Glomerular endothelial cell (primary cell): ENCODE measurements at places on chromosomes 5 and 9. TPM values are rescaled to one million over a fixed set of nuclear protein-coding genes. Genes with fewer than 3 reads are reported as not detected.

GRCh38 chr9:96554326-96554725 lies 65.3 kb downstream of the CDC14B start:
- DNase-seq = no peak

DNA sequence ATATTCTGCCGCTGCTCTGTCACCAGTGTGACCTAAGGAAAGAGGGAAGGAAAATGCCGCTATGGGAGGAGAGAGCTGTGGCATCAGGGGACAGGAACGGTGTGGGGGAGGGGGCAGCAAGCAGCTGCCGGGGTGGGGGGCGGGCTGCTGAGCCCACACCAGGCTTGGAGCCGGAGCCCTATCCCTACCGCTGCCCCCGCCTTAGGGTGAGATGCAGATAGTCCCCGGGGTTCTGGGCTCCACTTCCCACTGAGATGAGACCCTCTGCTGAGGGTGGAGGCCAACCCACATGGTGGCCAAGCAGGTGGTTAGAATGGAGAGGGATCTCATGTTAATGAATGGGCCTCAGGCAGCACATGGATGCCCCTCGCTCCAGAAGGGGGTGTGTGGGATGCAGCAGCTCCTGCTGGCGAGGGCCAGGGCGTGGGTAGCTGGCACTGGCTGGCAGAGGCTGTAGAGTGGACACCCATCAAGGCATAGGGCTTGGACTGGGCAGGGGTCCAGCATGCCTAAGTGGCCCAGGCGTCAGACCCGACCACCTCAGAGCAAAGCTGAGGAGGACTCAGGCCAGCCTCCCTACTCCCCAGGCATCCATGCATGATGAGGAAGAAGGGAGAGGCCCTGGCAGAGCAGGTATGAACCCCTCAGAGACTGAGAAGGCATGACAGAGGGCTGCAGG lies 131.5 kb downstream of the ZNF354C start:
- DNase-seq = no peak

DNA sequence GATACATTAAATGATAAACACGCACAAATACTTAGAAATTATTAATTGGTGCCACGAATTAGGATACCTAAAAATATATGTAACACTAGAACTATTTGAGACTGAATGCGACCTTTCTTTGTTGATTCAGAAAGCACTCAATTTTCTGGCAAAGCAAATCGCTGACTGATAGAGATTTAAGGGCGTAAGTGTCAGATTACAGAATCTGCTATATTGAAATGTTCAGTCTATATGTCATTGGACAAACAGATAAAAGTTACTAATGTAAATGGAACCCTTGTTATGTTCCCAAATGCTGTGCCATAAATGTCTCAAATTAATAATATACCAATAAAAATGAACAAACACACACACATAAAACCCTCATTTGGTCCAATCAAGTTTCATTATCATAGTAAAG lies 137.9 kb downstream of the MPDZ start:
- DNase-seq = no peak

DNA sequence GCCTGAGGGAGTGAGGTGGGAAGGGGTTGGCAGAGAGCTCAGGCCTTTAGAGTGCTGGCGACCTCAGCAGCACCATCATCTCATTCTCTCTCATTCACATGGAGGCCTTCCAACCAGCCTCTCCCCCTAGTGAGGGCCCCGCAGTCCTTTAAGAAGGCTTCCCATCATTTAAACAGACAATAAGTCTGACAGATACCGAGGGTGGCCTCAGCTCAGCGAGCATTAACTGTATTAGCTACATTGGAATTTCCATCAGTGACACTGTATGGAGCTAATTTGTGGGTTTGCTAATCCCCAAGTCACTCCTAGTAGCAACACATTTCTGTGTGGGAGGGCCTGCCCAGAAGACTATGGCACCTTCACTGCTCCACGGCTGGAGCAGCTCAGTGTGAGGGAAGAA lies 75.8 kb downstream of the INSYN2B start:
- DNase-seq = no peak

- no peak for DNase-seq
Measured at GRCh38 chr5:55638051-55638450, 74.1 kb downstream of the SLC38A9 start.

GRCh38 chr5:174159327-174160114 lies 114.0 kb downstream of the NSG2 start:
- no peak for DNase-seq

- no peak for DNase-seq
Measured at GRCh38 chr9:116327701-116328405, 174.3 kb downstream of the PAPPA start.

- DNase-seq = no peak
Measured at GRCh38 chr9:79877943-79878602, 306.3 kb downstream of the TLE4 start.

DNA sequence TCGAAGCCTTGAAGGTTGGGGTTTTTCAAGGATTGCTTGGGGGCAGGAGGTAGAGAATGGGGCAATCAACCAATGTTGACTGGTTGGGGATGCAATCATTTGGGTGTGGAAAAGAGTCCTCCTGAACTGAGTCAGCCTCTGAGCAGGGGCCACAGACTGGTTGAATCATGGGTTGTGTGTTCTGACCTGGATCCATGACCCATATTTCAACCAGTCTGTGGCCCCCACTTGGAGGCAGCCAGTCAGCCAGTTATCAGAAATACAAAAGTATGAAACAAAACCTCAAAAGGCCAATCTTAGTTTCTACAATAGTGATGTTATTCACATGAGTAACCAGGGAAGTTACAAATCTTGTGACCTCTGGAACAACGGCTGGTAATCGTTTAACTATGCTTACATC lies 81.4 kb upstream of the RANBP6 start:
- no peak for DNase-seq

DNA sequence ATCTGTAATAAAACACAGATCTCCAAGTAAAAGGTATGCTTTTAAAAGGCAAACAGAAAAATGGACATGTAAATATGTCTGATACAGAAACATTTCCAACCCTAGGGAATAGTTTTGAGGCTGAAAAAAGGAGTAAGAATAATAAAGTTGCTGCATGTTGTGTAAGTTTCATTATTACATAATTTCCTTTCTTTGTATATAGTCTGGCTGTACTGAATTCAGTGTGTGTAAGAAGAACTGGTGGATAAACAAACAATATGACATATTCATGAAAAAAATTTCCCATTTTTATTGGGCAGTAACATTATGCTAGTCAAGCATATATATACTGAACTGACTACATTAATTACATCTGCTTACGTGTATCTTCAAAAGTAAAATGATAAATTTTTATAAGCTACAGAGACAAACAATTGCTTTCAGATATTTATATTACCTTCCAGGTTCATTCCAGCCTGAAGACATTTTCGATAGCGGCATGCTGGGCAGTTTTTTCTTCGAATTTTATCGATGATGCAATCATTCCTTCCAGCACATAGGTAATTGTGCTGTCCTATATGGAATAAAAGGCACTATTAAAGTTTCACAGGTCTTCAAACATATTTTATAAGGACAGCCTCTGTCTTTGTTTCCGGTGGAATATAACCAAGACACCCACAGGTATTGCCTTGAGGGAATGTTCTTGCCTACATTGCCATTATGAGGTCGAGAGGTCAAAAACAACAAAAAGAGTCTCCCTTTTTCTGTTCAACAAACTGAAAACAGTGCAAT lies 93.6 kb downstream of the NR3C1 start:
- no peak for DNase-seq

GRCh38 chr5:94691949-94692348 lies 73.5 kb downstream of the SLF1 start:
- DNase-seq = peak; percentile 37

DNA sequence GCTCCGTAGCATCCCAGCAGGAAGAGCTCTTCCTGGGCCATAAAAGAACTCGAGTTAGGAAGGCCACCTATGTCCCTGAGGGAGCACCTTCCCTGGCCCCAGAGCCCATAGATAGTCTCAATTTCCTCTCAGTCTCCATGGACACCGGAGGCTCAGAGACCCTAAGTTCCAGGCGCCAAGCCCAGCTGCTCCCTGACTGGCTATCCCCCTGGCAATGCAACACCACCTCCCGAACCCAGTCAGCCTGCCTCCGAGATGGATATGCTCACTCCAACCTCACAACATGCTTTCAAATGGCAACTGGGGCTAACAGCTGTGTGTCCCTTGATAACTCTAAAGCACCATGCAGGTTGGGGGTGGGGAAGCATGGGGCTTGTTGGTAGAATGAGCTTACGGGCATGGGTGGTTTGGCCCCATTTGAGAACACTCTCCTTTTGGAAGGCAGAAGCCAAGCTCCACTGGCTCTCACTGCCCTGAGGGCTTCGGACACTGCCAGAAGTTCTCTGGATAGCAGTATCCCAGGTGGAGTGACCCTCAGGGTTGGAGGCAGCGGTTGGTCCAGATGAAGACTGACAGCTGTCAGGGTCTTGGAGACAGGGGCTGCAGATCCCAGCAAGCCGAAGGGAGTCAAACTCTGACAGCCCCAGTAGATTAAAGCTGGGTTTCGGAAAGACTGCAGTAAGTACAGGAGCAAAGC lies 165.3 kb downstream of the PAX5 start:
- no peak for DNase-seq

GRCh38 chr5:95068289-95068910 lies 216.5 kb downstream of the MCTP1 start:
- no peak for DNase-seq

DNA sequence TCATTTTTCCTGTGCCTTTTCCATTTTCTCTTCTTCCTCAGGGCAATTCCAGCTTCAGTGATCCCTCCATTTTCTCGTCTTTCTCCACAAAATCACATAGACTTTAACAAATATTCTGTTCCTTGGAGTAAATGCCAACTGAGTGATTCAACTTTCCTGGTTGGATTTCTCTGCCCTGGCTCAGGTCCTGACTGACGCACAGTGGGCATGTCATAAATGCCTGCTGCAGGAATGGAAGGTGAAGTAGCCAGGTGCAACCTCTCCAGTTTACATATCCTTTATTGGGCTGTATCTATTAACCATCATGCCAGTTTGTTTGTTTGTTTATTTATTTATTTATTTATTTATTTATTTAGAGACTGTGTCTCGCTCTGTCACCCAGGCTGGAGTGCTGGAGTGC lies 95.1 kb downstream of the MEF2C start:
- DNase-seq = peak; percentile 23

DNA sequence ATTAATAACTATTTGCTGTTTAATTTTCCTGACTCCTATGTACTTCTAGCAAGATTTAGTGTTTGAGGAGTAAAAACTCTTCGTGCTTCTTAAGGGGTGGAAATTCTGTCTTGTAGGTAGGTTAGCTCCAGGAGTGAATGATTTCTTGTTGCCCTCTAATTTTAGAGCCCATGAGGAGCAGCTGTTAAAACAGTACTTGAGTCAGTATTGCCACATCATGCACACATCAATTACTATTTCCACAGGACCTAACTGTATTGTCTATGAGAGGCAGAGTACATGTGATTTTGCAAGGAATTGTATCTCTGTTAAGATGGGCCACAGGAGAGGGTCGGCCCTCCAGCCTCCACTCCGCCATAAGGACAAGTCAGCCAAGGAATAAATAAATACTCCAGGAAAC lies 91.2 kb downstream of the PDZD2 start:
- DNase-seq = no peak

DNA sequence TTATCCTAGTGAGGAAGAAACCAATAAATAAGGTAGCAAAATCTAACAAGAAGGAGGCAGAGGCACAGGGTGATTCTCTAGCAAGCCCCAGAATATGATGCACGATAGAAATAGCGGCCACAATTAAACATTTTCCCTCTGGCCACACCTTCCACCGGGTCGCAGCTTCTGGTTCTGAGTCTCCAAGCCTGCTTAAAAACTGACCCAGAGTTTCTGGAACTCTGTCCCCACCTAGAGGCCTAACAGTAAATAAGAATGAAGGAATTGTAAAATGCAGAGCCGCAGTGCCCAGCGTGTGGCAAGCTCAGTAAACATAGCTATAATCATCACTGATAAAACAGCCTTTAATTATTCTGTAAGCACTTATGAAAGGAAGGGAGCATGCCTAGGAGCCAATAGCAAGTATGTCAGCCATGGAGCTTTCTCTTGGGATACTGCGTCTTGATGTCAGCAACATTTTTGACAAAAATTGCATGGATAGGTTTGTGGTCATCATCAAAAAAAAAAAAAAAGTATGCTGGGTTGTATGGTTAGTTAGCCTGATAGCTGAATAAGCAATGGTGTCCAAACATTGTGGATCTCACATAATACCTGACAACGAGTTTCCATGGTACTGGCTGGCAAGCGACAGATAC lies 465.5 kb downstream of the DNAH5 start:
- no peak for DNase-seq

NDUFS6 gene
- total RNA-seq = 71.9 and 92.5 TPM in 2 replicates

SPEF2 gene
- 0.82 and 1.1 TPM in 2 replicates for total RNA-seq

TRUB2 gene
- 11.3 and 13.5 TPM in 2 replicates for total RNA-seq

NTNG2 gene
- 0.58 and 0.63 TPM in 2 replicates for total RNA-seq

FAM78A gene
- 8.2 and 25.2 TPM in 2 replicates for total RNA-seq

SARDH gene
- total RNA-seq = 1.3 and 3.4 TPM in 2 replicates

OBP2B gene
- total RNA-seq = not detected in 2 replicates

UBE2QL1 gene
- total RNA-seq = not detected in 2 replicates

PCAT7 gene
- not detected in 2 replicates for total RNA-seq

LIX1 gene
- total RNA-seq = not detected in 2 replicates

SLC6A19 gene
- total RNA-seq = not detected in 2 replicates
